ENCODE measurements at places on chromosomes 6 and 20.

DNA sequence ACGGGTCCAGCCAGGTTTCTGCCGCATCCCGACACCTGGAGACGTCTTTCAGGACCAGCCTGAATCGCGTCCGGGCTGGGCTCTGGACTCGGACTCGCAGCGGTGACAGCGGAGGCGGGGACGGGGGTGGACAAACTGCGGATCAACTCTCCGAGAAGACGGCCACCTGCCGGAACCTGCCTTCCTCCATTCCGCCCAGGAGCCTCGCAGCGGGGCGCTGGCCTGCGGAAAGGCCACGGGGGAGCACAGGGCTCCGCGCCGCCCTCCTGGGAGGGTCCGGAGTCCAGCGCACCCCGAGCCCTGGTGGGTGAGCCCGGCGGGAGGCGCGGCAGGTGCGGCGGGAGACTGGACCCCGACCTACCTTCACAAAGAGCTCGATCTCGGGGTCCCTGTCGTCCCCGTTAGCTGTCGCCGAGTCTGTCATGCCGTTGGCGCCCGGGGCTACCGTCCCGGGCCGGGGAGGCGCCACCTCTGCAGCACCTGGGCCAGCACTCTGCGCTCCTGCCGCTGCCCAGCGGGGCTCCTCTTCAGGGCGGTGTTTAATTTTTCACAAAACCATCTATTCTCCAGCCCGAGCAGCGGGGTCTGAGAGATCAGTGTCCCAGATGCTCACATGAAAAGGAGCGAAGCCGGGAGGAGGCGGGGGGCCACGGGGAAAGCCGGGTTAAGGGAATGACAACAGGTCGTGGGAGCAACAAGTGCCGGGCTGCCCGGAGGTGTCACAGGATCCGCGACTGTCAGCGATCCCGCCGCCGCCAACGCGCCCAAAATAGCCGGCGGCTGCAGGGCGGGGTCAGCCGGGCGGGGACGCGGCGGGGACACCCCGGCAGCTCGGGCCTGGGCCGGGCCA, at the start of gene CLIC5:
Gene CLIC5 (minus strand): TSS at position 742 of the 850 bp plus-strand sequence. CDS start 318 bp downstream, at position 424.
- DNase-seq, result no peak

DNA sequence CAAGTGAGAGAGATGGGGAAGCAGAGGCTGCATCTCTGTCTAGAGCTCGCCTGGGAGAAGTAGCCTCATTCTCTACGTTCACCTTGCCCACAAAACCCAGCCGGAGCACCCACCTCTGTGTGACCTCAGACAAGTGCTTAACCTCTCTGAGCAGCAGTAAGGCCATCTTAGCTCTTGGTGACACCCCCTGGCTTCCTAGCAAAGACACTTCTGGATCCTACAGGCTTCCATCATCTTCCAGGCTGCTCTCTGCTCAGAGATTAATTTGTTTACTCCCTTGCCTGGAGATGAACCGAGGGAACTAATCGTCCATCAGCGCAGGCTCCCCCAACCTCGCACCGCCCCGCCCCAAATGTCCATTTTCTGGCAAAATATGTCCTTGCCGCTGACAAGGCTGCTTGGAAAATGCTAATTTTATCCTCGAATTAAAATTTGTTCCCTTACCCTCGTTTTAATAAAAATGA, 24.0 kb upstream of the CTNNBL1 start:
- no peak for DNase-seq

DNA sequence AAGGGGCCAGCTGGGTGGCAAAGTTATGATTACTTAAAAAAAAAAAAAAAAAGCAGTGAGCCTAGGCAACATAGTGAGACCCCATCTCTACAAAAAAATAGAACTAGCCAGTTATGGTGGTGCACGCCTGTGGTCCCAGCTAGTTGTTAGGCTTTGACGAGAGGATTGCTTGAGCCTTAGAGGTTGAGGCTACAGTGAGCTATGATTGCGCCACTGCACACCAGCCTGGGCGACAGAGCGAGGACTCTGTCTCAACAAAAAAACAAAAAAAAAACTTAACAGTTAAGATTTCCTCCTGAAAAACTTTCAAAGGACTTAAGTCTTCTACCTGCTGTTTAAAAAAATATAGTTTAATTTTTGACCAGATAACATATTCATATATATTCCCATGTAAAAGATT, 2.4 kb downstream of the GTSF1L start:
- no peak for DNase-seq

DNA sequence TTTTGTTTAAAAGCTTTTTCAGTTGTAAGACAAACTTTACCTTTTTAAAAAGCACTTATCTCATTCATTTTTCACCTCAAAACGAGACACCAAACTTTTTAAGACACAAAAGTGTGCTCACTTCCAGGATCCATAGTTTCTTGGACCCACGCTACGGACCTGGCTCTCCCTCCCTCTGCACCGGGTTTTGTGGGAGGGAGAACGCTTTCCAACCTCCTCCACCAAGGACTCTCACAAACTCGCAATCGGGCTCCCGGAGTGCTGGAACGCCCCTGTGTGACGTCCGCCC, 436 bp downstream of the CAGE1 start:
- no peak for DNase-seq

- DNase-seq, result no peak
Measured at GRCh38 chr20:2093883-2094282, 7.7 kb upstream of the STK35 start.

DNA sequence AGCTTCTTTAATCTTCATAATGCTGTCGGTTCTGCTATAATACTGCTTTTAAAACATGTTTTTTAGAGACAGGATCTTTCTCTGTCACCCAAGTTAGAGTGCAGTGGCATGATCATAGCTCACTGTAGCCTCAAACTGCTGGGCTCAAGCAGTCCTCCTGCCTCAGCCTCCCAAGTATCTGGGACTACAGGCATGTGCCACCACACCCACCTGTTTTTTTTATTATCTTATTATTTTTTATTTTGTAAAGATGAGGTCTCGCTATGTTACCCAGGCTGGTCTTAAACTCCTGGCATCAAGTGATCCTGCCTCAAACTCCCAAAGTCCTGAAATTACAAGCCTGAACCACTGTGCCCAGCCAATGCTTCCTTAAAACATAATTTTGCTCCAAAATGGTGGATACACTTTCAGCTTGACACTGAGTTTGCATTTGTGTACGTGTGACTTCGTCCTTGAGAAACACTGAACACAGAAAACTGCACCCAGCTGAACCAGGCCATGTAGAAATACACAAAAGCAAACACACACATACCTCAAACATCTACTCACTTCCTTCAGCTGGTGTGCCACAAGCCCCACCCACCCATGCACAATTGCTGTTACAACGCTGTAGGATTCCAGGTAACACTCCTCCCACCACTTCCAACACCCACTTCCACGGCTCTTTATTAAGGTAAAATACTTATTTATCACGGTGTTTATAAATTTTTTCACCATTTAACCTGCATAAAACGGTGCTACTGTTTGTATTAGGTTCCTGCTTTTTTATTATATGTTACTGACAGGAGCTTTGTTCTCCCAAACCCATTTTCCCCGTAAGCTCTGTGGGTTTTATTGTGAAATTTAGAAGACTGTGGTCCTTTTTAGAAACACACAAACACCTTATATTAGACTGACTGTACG, 109.1 kb downstream of the TSHZ2 start:
- no peak for DNase-seq

DNA sequence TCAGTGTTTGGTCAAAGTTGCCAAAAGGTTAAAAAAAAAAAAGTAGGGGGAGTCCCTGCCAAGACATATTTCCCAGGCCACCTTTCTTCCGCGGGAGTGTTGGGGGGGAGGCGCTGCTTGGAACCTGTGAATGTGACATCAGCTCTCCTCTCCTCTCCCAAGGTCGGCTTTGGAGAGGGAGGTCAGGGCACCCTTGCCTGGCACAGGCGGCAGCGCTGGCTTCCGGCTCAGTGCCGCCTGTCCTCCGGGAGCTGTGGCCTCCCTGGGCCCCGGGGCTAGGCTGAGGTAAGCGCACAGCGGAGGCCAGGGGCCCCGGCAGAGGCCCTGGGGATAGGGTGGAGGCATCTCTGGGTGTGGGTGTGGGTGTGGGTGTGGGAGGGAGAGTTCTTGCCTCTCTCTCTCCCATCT, 1.9 kb upstream of the EDN1 start:
- DNase-seq, result no peak

GRCh38 chr20:2133318-2134183, 31.9 kb downstream of the STK35 start:
- DNase-seq, result no peak

- DNase-seq, result no peak
Measured at GRCh38 chr20:50594591-50595432, 84.6 kb downstream of the PTPN1 start.

DNA sequence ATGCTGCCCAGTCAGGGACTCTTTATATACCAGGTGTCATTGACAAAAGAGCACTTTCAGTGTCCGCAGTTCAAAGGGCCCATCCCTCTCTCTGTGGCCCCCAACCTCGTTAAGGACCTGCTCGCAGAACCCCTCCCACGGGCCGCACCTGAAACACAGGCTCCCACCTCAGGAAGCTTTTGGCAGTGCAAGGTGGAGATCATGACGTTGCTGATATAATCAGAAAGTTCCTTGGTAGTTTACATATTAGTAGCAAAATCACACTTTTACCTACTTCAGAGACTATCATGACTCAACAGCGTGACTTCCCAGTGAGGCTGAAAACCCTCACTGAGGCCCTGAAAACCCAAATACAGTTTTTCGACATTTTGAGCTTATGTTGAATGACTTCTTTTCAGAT, 4.1 kb downstream of the TTLL2 start:
- no peak for DNase-seq

- peak; percentile 21 for DNase-seq
Measured at GRCh38 chr6:158854214-158855101, 35.3 kb upstream of the EZR start.

- DNase-seq, result peak; percentile 34
Measured at GRCh38 chr20:37392441-37393195, 46.7 kb downstream of the SRC start.

- no peak for DNase-seq
Measured at GRCh38 chr20:63202811-63203526, 13.0 kb downstream of the YTHDF1 start.

DNA sequence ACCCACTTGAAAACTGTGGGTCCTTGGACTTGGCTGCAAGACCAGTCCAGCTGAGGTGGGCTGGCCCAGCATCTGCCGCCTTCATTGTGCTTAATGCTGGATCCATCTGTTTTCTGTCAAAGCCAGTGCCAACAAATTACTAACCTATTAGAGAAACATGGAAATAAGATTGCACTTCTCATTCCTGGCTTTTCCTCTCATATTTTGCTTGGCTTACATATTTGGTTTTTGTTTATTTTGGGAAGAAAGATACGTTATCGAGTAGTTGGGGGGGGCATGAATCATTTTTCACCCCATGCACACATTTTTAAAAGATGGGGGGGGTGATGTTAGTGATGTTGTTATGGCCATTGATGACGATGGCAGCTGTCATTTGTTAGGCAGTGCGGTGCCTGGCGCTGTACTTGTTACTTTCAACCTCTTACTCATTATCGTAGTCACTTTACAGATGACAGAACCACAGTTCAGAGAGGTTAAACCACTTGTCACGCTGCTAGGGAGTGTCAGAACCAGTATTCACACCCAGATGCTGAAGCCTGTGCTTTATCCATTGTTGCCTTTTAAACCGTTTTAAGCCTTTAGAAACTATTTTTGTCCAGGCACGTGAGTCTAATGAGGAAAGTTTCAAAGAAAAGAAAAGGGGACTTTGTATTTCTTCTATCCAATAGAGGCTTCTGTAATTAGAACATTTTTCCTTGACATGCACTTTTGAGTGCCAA, 180.0 kb downstream of the TMEM242 start:
- peak; percentile 91 for DNase-seq
